NCI-H2171 (cell line): ENCODE measurements at places on chromosomes 5 and 9.

DNA sequence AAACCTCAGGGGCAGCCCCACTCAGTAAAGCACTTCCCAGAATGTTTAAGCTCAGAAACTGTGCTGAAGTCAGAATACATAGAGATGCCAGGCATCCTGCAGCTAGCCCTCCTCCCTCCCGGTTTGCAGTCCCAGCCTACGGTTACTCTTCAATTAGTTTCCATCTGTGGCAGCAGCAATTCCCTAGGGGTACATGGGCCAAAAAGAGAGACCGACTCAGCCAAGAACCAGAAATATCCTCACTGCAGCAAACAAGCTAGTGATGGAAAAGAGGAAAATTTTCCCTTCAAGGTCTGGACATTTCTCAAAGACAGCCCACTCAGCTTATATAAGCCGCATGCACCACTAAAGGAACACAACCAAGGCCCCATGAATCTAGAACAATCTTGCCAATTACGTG is 89.1 kb upstream of the PPP2R2B start:
- no peak for DNase-seq

- DNase-seq = peak; percentile 29
These were observed 113.9 kb upstream of the SAP30L start for GRCh38 chr5:154331924-154332323.

DNA sequence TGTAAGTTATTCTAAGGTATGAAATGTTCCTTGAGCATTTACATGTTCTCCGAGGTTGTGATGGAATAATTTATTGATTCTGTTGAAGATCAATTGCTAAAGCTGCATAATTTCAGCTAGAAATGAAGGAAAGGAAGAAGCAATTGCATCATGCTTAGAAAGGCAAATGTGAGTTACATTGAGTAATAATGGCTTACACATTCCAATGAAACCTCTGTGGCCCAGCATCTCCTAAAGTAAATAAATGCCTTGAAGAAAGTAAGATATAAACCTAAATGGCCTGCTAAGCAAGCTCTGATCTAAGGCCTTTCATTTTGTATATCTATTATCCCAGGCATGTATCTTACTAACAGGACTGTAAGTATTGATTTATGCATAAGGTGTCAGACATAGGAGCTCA is 677.3 kb upstream of the RGMB start:
- no peak for DNase-seq

- no peak for DNase-seq
These were observed 1254.5 kb upstream of the NUDT12 start for GRCh38 chr5:104817127-104817526.

- DNase-seq = no peak
These were observed 411.0 kb downstream of the MAT2B start for GRCh38 chr5:163916376-163916775.

- no peak for DNase-seq
These were observed 91.7 kb upstream of the CER1 start for GRCh38 chr9:14814249-14814628.

DNA sequence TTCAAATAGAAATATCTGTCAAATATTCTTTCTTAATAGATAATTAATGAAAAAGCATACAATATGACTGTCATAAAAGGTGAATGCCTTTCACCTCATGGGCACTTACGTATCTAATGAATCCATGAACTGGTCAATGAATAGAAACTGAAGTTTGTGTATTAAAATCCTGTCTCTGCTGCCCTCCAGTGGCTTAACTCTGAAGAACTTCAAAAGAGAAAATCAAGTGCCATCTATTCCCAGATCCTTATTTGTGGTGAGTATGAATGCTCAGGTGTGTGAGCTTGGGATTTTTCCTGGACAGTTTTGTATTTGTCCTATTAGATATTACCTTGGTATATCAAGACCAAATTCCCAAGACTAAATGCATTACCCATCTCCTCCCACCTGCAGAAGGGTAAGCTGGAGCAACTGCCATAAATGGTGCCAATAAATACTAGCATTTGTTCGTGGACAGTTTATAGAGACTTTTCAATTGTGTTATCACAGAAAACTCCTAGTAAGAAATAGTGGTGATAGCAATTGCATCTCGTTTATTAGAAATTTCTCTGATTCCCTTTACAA is 44.0 kb upstream of the SVEP1 start:
- peak; percentile 52 for DNase-seq

GRCh38 chr9:6909181-6909580 is 151.4 kb downstream of the KDM4C start:
- no peak for DNase-seq

DNA sequence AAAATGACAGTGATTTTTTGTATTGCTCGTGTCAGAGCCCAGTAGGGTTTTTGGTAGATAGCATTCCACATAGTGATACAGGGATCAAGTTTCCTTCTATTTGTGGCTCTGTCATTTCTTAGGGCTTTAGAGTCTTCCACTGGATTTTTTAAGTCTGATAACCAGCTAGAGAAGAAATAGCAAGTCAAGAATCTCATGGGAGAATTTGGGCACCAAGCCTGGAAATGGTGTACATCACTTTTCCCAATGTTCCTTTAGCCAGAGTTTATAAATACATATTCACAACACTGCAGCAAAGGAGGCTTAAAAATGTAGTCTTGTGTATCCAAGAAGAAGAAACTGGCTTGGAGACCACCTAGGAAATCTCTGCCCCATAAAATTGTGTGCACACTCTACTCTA is 647.1 kb upstream of the KLF4 start:
- no peak for DNase-seq

DNA sequence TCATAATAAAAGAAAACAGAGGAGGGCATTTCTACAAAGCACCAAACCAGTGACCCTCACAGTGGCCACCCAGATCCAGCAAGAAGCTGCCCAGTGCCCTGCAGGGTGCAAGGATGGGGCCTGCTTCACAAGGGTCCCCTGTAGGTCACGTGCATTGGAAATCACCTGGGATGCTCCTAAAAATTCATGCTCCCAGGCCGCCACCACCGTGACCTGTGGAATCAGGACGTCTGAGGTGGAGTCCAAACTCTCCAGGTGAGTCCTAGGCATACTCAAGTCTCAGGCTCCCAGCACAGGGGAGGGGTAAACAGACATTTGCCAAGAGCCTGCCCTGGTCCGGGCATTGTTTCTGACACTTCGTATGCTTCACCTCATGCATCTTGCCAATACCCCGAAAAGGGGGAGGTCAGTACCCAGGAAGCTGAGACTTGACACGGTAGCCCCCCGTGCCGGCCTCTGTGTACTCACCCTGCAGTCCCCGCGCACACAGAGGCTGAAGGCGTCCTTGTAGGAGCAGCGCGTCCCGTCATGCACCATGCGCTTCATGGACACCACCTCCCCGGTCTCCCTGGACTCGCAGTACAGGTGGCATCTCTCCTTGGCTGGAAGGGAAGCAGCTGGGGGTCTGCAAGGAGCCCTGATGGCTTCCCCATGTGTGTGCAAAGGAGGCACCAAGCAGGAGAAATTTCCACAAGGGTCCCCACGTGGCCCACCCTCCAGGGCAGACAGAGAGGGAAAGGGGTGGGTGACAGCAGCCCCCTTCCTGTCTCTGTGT is 75.5 kb downstream of the ZNF354C start:
- DNase-seq = no peak

- DNase-seq = no peak
These were observed 150.8 kb upstream of the PPP1R26 start for GRCh38 chr9:135328485-135329417.

GRCh38 chr9:35342221-35342958 is 147.5 kb upstream of the RUSC2 start:
- no peak for DNase-seq

DNA sequence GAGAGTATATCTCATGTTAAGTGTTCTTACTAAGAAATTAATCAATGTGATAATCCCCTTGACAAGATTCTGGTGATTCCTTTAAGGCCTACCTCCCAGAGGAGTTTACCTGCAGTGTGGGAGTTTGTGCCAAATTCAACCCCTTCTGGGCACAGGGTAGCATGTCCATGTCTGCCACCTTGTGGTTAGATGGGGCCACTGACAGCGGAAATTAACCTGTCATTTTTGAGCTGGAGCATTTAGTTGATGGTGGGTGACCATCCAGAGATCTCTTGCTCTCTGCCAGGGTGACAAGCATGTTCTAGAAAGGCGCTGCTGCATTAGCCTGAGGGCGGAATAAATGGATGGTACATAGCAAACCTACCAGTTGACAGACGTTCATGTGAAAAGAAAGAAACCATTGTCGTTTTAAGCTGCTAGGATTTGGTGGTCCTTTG is 132.2 kb downstream of the FBXO4 start:
- peak; percentile 41 for DNase-seq

DNA sequence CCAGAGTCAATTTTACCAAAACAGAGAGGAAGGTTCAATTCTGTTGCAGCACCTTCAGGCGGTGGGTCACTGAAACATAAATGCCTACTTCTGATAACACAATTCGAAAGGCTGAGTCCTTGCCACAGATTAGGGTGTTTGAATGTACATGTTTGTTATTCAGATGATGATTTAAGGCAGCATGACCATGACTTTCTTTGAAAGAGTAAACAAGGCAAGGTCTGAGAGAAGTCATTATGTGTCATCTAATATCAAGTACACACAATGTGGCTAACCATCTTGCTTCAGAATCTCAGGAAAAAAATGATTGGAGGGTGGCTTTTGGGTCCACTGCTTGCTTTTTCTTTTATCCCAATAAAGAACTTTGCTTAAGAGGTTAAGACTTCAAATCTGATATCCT is 457.5 kb downstream of the TAF11L14 start:
- DNase-seq = no peak

GRCh38 chr5:103605277-103605676 is 42.7 kb upstream of the NUDT12 start:
- no peak for DNase-seq

- no peak for DNase-seq
These were observed 14.4 kb downstream of the EXOC3 start for GRCh38 chr5:457195-457961.

GRCh38 chr5:107805824-107806223 is 135.1 kb upstream of the EFNA5 start:
- peak; percentile 67 for DNase-seq

GRCh38 chr5:179805529-179806249 is 977 bp downstream of the MGAT4B start:
- no peak for DNase-seq
